ENCODE measurements at places on chromosomes 1 and 21.

DNA sequence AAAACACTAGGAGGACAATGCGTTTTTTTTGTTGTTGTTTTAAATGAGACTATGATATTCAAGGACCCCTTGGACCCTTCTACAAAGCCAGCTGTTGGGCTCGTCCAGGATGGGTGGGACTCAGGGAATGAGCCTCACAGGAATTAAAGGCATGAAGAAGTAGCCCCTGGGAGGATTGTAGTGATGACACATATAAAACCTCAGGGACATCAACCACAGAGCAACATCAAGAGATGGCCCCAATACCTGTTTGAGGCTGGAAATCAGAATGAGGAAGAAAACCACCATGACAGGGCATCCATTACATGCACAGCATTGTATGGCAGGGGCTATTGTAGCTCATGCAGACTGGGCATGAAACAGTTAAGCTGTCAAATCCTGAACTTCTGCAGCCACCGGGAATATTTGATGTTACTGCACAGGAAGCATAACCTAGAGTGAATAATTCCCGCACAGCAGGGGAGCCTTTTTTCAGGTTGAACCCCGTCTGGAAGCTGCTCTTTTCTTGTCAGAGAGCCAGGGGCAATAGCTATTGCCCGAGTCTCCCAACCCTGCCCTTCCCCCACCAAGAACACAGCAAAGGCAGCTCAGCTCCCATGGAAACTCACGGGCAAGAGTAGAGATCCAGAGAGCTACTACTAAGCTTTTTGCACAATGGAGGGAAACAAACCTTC lies 140.2 kb upstream of the FGGY start:
- no peak for DNase-seq

- no peak for DNase-seq
These were observed 105.2 kb downstream of the SUSD4 start for GRCh38 chr1:223258751-223259198.

GRCh38 chr1:91806181-91806768 lies 79.7 kb downstream of the TGFBR3 start:
- no peak for DNase-seq

DNA sequence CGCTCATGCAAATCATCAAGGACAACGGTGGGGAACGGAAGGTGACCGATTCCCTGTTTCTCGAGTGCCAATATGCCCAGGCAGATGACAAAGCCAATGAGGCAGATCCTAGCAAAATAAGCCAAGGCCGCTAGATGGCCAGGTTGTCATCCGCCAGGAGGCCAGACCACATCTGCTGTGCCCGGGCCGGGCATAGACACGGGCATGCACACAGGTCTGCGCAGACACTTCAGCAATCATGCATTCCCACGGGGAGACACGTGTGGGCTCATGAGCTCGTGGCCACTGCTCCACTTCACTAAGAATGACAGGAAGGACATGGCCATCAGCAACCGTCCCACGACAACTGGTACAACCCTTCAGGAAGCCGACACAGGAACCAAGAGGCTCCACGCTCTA lies 23.4 kb downstream of the WDR4 start:
- DNase-seq, result no peak

DNA sequence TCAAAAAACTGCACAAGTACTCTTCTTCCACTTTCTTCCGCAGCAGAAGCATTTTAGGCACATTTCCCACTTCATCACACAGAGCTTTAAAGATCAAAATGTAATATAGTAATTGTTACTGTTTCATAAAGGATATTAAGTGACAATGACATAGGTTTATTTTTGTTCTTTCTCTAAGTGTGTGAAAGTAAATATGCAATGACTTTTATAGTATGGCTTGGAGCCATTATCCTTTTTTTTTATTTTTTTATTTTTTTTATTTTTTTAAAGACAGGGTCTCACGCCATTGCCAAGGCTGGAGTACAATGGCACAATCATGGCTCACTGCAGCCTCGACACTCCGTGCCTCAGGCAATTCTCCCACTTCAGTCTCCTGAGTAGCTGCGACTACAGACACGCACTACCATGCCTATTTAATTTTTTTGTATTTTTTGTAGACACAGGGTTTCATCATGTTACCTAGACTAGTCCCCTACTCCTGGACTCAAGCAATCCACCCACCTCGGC lies 7.0 kb downstream of the TRIM33 start:
- no peak for DNase-seq

DNA sequence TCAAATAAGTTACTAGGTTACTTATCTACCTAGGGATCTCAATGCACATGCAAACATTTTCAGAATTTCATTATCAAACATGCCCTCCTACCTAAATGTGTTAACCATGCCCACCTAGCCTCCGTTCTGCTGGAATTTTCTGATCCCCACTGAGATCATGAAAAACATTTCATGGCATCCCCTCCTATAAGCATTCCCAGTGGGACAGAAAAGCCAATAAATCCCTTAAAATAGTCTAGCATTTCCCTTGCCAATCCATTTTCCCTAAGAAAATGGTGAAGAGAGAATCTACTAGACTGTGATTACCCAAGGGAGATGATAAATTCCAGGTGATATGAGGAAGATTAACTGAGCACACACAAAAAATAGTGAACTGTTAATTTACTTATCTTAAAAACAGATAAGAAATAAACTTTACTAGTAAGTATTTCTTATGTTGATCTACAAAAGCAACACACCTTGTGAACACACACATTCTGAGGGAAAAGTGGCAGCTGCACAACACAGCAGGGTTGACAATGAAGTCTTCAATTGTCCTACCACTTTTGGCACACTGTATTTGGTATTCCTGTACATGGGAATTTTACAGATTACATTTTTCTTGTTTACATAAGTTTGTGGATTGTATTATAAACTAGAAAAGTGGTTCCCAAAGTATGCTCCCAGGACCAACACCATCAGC lies 49.6 kb downstream of the ARID4B start:
- no peak for DNase-seq

All from esophagus squamous epithelium (tissue), 5 donors.